ENCODE measurements at places on chromosomes 5 and 9. TPM values are rescaled to one million over a fixed set of nuclear protein-coding genes. Genes with fewer than 3 reads are reported as not detected.

Gene RABL6
- total RNA-seq = 29.1 TPM

Gene NHP2
- total RNA-seq = 44.0 TPM

Gene HACD4
- total RNA-seq = 14.5 TPM

Gene CCIN
- 1.1 TPM for total RNA-seq

Gene GARNL3
- 58.0 TPM for total RNA-seq

Gene IFNA8
- not detected for total RNA-seq

Gene ANGPTL2
- 37.7 TPM for total RNA-seq

All from urinary bladder (tissue), 4 donors.